SIG-M5 (cell line): ENCODE measurements at places on chromosomes 5 and 9.

DNA sequence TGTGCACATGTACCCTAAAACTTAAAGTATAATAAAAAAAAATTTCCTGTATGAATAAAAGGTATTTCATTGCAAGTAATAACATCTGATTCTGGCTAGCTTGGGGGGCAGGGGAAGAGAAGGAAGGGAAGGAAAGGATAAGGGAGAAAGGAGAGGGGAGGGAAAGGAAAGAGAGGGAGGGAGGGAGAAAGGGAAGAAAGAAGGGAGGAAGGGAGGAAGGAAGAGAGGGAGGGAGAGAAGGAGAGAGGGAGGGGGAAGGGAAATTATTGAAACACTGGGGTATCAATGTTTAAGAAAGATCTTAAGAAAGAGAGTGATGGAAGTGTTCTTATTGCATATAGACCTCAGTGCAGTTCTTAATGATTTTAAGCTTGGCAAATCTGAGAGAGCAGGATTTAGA lies 129.8 kb upstream of the ZNF366 start:
- DNase-seq = no peak

DNA sequence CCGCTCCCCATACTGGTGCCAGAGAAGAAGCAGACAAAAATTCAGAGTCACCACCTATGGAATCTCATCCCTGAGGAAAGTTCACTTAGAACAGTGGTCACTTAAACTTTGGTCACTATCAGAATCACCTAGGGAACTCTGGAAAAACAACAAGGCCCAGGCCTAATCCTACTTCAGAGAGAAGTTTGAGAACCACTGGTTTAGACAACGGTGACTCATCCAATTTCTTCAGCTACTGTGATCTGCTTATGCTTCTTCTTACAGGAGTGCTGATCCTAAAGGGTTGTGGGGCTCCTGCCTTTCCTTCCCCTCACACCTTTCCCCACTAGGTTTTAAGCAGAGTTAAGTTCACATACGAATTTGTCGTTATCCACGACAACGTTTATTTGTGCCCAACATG lies 194.7 kb upstream of the KLF4 start:
- no peak for DNase-seq

DNA sequence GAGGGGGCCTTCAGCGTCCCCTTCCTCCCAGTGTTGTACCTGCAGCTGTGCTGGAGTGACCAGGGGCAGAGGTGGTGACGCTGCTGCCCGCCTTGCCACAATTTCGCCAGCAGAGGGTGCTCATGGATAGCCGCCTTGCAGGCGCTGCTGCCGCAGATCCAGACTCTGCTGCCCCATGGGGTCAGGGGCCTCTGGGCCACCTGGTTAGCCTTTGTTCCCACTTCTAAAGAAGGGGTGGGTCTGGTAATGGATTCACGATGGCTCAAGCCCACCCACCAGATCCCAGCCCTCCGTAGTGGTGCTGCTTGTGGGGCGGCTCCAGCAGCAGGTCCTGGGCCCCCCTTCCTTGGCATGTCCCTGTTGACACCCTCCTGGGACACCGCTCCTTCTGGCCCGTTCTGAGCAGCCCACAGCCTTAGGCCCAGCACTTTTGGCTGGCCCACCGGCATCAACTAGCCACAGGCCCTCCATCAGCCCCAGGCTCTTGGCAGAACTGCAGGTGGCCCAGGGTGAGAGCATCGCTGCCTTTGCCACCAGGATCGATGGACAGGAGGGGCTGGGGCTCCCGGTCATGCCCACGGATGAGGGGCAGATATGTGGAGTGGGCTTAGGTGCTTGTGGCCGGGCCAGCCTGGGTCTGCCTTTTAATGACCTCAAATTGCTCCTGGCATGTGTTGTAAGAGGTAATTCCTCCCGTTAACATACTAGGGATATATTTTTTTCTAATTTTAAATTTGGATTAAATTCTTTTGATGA lies 57.2 kb downstream of the COL5A1 start:
- DNase-seq = no peak

DNA sequence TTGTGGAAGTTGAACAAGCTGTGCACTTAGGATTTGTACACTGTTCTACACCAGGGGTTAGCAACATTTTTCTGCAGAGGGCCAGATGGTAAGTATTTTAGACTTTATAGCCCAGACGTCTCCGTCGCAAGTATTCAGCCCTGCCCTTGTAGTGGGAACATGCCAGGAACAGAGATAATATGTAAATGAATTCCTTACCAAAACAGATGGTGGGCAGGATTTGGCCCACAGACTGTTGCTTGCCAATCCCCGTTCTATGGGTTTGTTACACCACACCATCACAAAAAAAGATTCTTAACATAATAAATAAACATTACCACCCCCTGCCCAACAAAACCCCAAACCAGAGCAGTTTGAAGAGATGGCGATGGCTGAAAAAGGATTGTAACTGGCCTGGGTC lies 74.3 kb downstream of the AMBP start:
- DNase-seq = no peak
